Activated T-cell treated with anti-CD3 and anti-CD28 coated beads for 48 hours (primary cell): ENCODE measurements at places on chromosomes 16 and 17.

GRCh38 chr17:77427391-77427991, 286.7 kb downstream of the SEC14L1 start:
- DNase-seq = no peak

DNA sequence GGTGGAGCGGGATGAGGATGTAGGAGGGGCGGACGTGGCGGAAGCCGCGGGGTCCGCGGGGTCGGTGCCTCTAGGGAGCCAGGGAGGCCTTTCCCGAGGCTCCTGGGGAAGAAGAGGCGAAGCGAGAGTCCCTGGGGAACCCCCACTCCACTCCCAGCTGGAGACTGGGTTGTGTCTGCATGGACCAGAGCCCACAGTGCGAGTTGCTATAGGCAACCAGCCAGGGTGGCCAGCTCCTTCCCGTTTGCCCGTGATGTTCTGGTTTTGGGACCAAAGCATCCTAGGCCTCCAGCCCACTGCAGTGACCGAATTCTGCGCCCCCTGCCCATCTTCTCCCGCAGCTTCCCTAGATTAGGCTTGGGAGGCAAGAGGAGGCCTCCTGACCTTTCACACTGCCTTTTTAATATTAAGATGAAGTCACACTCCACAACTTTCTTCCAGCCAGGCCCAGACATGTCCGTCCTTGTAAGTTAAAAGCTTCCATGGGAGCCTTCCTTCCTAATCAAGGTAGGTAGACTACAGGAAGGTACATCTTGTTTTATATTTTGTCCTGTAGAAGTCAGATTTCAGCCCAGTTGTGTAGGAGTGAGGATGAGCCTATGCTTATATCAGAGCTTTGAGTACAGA, 469 bp downstream of the AMZ2 start:
- no peak for DNase-seq

DNA sequence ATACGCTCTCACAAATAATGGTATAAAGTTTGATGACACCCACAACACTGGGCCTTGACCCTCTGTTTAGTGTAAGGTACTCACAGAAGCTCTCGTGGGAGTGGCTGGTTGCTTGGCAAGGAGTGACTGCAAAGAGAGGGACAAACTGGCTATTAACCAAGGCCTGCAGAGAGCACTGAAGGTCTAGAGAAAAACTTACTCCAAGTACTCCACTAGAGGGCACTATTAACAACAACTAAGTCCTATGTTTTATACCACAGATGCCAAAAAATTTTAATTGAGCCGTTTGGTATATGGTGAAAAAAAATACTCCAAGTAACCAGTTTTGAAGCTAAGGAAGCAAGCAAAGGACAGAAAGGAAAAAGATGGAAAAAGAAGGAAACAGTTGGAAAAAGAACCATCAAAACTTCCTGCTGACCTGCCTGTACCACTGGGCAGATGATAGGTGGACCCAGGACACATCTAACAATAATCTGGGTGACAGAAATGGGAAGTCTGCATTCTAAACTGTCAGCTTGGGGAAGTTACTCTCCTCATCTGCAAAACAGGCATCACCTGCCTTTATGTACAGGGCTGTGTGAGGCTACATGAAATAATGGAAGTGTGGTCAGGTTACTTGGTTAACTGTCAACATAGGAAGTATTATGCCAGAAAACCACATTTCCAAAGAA, 23.2 kb downstream of the DYNC1LI2 start:
- DNase-seq = no peak

- no peak for DNase-seq
These were observed 4.2 kb downstream of the EEF2K start for GRCh38 chr16:22210285-22210684.

DNA sequence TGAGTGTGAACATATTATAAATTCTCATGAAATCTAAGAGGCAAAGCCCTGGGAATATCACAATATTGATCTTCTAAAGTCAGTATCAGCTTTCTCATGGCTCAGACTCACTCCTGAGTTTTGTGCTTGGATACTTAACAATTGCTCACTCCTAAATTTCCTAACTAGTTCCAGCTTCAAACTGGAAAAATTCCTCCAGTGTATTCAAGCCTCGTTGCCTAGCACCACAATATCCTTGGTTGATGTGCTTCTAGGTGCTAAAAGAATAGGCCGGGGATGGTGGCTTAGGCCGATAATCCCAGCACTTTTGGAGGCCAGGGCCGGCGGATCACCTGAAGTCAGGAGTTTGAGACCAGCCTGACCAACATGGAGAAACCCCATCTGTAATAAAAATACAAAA, 62.5 kb downstream of the XYLT1 start:
- no peak for DNase-seq

- no peak for DNase-seq
These were observed 40.3 kb downstream of the AP2B1 start for GRCh38 chr17:35627417-35627816.
